ENCODE measurements at places on chromosomes 3 and 15.

DNA sequence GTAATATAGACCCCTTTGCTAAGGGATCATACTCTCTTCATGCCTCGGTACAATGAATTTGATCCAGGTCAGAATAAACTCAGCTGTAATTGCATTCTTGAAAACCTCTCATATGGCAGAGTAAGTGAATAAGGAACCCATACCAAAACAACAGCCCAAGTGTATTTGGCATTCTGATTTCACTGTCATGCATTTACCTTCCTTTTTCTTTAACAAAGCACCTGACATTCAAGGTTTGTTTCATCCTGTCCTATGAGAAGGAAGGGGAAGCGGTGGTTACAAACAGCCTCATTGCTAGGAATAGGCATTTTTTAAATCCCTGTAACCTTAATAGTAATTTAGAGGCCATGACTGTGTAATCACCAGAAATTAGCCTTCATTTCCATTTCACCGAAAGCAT is 97.1 kb downstream of the LSAMP start:
- DNase-seq = no peak

DNA sequence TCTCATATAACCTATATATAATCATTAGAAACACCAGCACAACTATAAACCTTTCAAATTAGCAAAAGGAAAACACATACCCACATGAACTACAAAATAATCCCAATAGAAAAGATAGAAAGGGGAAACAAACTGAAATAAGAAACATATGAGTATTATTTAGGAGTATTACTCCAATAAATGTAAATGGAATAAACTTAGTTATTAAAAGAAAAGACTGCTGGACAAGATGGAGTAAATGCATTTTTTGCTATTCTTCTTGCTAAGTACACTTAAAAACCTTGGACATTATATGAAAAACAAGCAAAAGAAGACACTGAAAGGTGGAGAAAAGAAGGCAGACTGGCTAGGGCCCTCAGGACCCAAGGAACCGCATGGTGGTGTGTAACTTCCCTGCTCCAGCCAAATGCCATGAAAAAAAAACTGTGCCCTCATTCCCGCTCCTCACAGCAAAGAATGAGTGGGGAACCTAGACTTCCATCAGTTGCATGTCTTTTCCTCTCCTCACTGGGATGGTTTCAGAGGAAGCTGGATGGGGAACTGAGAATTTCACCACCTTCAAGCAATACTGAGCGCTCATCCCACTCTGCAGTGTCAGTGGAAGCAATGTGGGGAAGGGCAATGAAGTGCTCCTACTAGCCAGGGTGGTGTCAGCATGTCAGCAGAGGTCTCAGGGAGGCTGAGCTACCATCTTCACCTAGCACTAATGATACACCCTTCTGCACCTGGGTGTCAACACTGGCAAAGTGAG is 43.7 kb upstream of the ADAMTS17 start:
- no peak for DNase-seq

GRCh38 chr15:57224664-57225063 is 151.6 kb upstream of the CGNL1 start:
- no peak for DNase-seq

GRCh38 chr3:43001556-43002121 is 22.5 kb downstream of the GASK1A start:
- DNase-seq = no peak

DNA sequence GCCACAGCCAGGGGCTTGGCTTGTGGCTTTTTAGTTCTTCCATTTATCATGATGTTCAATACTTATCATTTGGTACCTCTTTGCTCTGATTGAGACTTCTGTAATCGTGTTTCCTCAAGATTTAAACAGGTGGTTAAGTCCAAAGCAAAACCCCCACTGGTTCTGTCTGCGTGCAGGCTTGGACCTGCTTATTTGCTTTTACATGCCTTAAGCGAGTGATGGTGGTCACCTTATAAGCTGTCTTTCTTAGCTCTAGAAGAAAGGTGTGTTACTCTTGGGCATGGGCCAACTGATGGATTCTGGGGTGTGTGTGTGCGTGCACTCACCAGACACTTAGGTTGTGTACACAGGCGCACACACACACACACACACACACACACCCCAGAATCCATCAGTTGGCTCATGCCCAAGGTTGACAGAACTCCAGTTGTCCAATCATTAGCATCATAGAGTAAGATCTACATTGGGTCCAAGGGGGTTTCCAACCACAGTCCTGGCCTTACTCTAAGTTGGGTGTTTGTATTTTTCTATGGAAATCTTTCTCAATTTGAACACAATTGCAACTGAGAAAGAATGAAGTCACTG is 1.2 kb downstream of the MYZAP start:
- no peak for DNase-seq

DNA sequence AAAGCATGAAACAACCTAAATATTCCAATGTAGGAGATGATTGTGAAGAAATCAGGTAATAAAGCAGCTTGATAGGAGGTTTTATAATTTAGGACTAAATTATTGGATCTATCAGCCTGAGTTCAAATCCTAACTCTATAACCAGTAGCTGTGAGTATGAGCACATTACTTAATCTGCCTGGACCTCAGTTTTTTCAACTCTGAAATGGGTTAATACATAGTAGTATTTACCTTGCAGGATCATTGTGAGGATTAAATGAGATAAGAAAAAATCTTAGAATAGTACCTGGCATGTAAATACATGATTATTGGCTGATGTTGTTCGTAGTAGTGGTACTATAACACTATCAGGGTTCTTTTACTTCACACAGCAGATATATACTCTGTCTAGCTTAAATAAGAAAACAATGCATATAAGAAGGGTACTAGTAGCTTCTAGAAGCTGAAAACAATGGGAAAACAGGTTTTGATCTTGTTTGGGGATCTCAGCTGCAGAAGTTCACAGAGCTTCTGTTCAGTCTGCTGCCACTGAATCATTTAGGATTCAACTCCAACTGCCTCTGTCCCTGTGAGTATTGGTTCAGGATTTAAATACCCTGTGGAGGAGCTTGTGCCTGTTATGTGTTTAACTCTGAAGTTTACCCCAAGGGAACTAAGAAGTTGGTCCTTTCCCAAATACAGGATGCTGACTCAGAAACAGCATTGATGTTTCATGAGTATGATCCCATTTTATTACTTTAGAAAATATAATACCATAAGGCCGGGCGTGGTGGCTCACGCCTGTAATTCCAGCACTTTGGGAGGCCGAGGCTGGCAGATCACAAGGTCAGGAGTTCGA is 34.2 kb downstream of the KAT2B start:
- no peak for DNase-seq

- DNase-seq = no peak
Observed at GRCh38 chr3:160001850-160002623, 13.4 kb downstream of the IL12A start.

DNA sequence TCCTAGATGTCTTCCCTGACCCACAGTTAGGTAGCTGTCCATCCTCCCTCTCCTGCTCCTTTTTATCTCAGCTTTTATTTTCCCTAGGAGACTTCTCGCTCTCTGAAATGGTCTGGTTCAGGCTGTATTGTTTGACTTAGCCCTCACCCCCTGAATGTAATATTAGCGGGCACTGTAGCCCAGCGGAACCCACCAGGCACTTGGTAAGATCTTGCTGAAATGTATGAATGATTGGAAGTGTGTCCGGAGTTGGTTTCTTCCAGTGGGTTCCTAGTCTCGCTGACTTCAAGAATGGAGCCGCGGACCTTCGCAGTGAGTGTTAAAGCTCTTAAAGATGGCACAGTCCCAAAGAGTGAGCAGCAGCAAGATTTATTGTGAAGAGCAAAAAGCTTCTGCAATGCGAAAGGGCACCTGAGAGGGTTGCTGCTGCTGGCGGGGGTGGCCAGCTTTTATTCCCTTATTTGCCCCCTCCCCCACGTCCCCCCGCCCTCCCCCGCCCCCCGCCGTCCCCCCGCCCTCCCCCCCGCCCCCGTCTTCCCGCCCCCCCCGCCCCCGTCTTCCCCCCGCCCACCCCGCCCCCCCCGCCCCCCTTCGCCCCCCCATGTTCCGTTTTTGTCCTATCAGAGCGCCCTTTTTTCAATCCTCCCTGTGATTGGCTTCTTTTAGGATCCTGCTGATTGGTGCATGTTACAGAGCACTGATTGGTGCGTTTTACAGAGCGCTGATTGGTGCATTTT is 694 bp upstream of the EEFSEC start:
- DNase-seq = no peak

GRCh38 chr3:178244733-178245709 is 291.2 kb upstream of the KCNMB2 start:
- DNase-seq = no peak

DNA sequence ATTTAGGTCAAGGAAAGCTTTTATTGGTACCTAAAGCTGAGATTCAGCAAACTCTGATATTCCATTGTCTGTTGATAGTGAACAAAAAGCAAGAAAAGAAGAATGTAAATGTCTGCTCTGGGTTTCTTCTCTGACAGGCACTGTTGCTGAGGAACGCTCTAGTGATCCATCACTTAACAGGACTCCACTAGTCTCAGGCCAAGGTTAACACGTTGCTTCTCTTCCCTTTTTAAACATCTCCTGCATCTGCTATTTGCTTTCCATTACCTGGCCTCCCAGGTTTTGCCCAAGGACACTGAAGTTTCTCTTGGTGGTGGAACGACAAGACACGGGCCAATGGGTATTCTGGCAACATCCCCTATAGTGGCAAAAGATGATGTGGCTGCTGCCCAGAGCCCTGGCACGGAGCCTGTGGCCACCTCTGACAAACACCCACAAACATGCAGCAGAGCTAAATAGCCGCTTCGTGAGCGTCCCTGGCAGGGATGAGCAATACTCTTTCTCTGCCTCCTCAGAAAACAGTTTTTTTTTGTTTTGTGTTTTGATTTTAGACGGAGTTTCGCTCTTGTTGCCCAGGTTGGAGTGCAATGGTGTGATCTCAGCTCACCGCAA is 97.8 kb upstream of the AKAP13 start:
- no peak for DNase-seq

GRCh38 chr3:182241766-182242488 is 530.2 kb downstream of the SOX2 start:
- no peak for DNase-seq

DNA sequence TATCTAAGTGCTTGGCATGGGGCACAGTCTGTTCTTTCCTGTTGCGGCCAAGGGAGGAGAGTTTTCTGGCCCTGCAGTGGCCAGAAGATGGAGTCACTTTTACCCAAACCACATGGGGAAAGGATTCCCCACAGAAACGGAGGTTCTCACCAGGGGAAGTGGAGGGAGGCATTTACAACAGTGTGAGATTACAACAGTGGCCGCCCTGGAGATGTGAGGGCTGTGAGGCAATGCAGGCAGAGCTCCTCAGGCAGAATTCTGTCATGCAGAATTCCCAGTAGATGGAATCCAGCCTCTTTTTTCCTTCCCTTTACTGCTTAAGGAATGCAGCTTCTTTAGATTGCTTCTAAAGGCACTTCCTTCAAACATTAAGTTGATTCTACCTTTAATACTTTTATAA is 83.1 kb downstream of the CACNA1D start:
- no peak for DNase-seq

DNA sequence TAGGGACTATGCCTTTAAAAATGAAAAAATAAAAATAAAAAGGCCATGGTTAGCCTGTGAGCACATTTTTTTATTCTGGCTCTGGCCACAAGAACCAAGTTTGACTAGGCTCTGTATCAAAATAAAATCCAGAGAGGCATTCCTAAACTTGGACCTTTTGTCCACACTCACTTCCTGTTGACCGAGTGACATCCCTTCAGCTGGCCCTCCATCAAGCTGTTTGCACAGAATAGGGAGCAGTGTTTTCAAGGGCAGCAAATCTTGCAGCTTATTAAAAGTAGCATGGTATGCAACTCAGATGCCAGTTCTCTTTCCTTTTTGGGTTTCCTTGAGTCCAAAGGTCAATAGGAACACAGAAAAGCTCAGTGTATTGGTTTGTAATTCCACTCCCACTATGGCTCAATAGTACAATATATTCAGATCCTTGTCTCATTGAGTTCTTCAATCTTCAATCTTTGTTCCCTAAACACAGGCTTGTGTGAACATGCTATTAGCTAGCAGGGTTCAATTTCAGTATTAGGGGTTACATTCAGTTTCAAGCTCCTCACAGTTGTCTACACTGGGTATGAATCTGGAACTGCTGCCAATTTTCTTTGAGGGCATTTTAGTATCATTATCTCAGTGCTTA is 244.5 kb downstream of the RBMS3 start:
- no peak for DNase-seq

GRCh38 chr3:50572158-50572557 is 2.8 kb downstream of the HEMK1 start:
- peak; percentile 64 for DNase-seq

DNA sequence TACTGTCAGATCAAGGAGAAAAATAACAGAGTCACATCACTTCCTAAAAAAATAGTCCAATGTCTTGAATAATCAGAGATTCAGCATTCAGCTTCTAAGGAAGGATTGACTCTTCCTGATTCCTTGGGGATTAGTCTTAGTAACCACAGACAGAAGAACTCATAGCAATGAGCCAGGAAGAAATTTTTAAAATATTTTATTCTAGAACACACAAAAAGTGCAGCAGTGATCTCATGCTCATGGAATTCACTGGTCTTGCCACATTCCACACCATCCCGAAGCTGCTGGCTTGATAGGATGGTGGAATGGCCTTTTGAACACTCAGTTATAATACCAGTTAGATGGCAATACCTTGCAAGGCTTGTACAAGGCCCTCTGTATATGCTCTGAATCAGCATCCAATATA is 43.0 kb upstream of the ABI3BP start:
- DNase-seq = no peak

DNA sequence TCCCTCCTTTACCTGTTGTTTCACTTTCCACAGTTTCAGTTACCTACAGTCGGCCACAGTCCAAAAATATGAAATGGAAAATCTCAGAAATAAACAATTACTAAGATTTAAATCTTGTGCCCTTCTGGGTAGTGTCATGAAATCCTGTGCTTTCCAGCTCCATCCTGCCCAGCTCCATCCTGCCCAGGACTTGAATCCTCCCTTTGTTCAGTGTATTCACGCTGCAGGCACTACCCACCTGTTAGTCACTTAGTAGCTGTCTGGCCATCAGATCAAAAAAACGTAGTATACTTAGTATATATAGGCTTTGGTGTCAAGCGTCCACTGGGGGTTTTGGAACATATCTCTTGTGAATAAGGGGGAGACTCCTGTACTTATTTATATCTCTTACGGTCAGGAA is 329.0 kb upstream of the SEMA6D start:
- no peak for DNase-seq

GRCh38 chr15:71601038-71601834 is 209.1 kb upstream of the NR2E3 start:
- no peak for DNase-seq

- DNase-seq = no peak
Observed at GRCh38 chr15:63414474-63415120, 33.0 kb upstream of the CA12 start.

DNA sequence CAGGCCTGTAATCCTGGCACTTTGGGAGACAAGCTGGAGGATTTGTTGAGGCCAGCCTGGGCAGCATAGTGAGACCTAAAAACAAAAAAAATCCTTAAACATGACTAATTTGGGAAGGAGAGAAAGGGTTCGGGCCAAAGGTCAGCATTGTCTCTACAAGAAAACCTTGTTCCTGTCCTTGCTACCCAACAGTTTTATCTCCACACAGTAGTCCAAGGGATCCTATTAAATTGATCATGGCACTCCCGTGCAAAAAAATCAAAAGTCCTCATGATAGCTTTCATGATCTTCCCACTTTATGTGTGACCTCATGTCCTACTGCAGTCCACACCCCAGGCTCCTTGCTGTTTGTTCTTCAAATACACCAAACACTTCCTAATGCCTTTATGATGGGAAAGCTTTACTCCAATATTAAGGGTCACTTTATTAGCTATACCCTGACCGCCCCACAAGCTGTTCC is 4.2 kb downstream of the RPL15 start:
- no peak for DNase-seq

GRCh38 chr3:126135406-126136076 is 44.8 kb downstream of the ALDH1L1 start:
- no peak for DNase-seq

Data from CD4-positive, alpha-beta T cell (primary cell).